HS-27A (cell line): ENCODE measurements at places on chromosomes 5 and 9.

- no peak for DNase-seq
Measured at GRCh38 chr5:178230879-178231538, 1.6 kb downstream of the PHYKPL start.

- no peak for DNase-seq
Measured at GRCh38 chr5:98604721-98605425, 168.6 kb upstream of the RGMB start.

- DNase-seq, result no peak
Measured at GRCh38 chr5:10552183-10553143, 11.4 kb upstream of the ANKRD33B start.

- no peak for DNase-seq
Measured at GRCh38 chr9:125995006-125995405, 247.8 kb downstream of the PBX3 start.

- DNase-seq, result no peak
Measured at GRCh38 chr5:134328619-134329018, 38.4 kb downstream of the CDKL3 start.

- DNase-seq, result no peak
Measured at GRCh38 chr5:11854936-11855335, 49.3 kb downstream of the CTNND2 start.

GRCh38 chr5:149439899-149440542 is 60.9 kb upstream of the IL17B start:
- no peak for DNase-seq

DNA sequence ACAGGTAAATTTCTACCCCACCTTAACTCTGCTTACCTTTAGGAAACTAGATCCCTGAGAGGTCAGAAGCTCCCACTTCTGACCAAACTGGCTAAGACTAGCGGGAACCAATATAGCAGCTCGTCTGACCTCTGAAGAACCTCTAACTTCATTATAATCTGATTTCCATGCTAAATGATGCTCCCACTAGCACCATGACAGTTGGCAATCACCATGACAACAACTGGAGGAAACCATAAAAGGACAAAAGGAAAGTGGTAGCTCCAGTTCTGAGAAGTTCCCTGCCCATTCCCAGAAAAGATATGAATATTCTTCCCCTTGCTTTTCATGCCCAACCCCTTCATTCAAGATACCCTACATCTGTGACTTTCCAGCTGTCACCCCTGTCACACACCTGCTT is 483.3 kb downstream of the CTNND2 start:
- DNase-seq, result no peak

DNA sequence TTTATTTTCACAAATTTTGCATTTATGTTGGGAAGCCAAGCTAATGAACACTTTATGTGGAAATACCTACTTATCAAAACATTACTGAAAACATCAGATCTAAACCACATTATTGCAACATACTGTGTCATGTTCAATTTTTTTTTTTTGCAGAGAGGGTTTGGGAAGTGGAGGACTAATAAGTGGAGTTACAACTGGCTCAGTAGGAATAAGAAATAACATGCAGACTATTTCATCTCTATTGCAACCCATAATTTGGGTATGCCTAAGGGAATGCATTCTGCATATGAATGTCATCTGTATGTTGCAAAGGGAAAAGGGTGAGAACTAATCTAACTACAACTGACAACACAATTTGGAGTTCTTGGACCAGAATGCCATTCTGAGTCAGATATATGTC is 41.8 kb downstream of the APC start:
- no peak for DNase-seq

- no peak for DNase-seq
Measured at GRCh38 chr5:170107674-170108073, 2.0 kb downstream of the FOXI1 start.

DNA sequence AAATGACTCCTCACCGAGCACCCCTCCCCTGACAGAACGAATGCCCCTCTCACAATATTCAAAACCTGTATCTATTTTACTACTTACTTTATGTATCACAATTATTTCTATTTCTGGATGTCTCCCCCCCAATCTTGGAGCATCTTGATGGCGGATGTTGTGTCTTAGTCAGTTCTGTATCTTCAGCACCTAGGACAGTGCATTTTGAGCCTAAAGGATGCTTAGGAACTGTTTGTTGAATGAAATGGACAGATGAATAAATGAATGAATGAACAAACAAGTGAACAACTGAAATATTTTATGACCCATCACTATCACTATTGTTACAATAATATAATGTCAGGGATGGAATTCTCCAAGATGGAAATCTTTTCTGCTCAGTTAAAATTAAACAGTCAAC is 295.7 kb downstream of the DNAH5 start:
- no peak for DNase-seq

DNA sequence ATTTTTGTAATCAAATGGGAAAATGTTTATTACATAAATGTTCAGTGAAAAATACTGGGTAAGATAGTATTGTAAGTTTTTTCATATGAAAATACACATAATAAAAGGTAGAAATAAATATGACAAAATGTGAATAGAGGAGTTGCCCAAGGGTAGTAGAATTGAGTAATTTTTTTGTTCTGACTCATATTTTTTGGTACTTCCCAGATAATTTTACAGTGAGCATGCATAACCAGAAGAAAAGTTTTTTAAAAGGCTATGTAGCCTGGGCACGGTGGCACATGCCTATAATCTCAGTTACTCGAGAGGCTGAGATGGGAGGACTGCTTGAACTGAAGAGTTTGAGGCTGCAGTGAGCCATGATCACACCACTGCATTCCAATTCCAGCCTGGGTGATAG is 116.9 kb downstream of the PIP5K1B start:
- DNase-seq, result no peak

DNA sequence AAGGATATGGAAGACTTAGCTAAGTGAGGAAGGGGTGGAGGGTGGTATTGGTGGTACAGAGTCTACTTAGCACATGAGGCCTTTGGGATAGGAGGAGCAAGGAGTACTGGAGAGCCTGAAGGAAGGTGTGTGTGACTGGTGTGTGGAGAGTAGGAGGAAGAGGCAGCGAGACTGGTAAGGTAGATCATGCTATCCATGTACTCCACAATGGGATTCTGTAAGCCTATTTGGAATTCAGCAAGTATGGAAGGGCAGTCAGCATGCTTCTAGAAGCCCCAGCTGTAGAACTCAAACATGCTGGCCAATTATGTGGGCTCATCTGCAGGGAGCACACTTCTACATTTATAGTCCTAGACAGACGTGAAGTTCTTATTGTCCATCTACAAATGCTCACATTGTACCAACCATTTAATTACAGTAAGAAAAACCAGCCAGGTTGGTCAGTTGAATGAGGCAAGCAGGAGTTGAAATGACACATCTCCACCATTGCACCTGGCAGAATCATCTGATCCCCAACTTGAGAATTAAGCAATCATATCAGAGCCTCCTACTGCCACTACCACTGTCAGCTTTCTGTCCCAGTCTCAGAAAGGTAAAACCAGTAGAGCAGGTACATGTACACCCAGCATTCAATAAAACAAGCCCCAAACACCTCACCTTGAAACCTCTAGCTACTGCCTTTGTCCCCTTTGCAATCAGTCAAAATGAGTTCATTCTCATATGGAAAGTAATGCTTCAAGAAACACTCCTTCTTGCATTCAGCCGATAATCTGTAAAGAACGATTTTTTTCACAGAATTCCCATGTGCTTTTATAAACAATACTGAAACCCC is 60.9 kb upstream of the GLRX start:
- no peak for DNase-seq

- no peak for DNase-seq
Measured at GRCh38 chr9:88553350-88553749, 18.4 kb downstream of the NXNL2 start.

DNA sequence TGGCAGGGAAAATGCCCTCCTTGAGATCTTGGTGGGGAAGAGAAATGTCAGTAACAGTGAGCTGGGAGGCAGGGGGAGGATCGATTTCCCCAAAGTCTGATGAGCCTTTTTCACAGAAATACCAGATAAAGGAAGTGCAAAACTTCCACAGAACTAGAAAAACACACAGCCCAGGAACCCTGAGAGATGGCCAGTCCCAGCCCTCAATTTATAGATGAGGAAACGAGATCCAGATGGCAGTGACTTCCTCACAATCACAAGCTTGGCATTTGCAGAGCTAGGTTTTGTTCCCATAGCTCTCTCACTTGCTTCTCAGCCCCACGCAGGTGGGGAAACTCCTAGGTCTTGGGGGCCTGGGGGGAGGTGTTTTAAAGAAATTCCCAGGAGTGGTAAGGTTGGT is 3.8 kb upstream of the GGTA1 start:
- DNase-seq, result no peak

DNA sequence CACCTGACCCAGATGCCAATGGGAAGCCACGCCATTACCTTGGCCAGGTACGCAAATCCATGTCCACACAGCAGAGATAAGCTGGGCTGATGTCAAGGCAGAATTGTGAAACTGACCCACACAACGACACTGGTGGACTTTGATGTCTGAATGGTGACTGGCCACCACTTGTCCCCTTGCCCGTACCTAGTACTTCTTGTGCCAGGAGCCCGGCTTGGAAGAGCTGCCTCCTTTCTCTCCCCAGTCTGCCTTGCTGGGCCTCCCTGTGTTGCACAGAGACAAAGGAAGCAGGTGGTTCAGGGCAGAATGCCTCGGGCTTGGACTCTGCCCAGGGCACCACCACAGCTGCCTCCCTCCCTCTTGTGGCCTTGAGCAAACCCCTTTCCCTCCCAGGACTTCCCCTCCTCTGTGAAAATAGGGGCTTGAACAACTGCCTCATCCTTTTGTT is 23.3 kb downstream of the PTGES2 start:
- no peak for DNase-seq

DNA sequence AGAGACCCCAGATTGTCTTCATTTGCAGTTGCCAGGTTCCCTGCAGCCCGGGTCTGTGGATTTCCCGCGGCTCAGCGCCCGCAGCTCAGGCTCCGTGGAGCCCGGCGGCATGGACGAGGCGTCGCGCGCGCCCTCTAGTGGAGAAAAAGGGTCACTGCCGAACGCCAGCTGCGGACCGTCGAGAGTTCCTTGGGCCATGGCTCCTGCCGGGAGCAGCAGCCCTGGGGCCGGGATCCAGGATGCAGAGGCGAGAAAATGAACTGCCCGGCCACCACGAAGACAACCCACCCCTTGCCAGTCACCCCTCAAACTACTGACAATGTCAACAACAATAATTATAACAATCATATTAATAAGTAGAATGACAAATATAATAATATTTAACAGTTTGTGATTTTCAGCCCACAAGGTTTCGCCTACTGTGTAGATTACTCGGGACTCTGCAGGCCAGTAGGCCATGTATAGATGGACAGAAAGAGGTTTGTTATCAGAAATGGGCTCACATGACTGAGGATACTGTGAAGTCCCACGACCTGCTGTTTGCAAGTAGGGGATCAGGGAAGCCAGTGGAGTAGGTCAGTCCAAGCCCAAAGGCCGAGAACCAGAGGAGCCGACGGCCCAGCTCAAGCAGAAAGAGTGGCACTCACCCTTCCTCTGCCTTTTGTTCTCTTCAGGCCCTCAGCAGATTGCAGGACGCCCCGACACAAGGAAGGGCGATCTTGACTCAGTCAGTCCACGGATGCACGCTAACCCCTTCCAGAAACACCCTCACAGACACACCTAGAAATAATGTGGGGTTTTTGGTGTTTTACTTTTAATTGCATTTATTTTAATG is 43.1 kb downstream of the BOD1 start:
- DNase-seq, result no peak

- DNase-seq, result no peak
Measured at GRCh38 chr5:96016216-96016615, 54.6 kb upstream of the ELL2 start.

GRCh38 chr5:36719282-36719681 is 112.9 kb downstream of the SLC1A3 start:
- no peak for DNase-seq

- no peak for DNase-seq
Measured at GRCh38 chr5:131068893-131069643, 96.0 kb downstream of the HINT1 start.

DNA sequence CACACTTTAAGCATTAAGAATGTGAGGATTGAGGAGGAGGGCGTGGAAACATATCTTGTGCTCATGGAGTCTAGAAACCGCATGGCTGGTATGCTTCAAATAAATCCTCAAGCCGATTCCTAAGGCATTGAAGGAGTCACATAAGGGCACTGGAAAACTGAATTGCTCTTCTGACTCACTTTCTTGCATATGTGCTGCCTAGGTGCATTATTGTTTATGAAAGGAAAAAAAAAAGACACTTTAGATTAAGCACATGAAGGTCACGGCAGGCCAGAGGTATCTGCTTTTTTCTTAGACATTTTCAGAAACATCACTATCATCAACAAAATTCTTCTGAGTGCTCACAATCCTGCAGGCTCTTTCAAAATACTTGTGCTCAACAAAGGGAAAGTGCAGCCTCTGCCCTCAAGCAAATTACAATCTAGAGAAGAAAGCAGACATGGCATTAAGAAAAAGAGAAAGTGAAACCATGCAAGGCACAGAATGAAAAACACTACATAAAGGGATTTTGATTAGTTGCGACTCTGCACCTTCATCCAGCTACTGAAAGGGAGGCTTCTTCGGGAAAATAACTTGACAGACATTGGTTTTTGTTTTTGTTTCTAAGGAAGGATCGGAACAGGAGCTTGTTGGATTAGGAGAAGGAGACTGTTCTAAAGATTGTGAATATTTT is 2117.6 kb downstream of the MAT2B start:
- DNase-seq, result no peak

- no peak for DNase-seq
Measured at GRCh38 chr5:978054-978453, 30.5 kb upstream of the NKD2 start.

DNA sequence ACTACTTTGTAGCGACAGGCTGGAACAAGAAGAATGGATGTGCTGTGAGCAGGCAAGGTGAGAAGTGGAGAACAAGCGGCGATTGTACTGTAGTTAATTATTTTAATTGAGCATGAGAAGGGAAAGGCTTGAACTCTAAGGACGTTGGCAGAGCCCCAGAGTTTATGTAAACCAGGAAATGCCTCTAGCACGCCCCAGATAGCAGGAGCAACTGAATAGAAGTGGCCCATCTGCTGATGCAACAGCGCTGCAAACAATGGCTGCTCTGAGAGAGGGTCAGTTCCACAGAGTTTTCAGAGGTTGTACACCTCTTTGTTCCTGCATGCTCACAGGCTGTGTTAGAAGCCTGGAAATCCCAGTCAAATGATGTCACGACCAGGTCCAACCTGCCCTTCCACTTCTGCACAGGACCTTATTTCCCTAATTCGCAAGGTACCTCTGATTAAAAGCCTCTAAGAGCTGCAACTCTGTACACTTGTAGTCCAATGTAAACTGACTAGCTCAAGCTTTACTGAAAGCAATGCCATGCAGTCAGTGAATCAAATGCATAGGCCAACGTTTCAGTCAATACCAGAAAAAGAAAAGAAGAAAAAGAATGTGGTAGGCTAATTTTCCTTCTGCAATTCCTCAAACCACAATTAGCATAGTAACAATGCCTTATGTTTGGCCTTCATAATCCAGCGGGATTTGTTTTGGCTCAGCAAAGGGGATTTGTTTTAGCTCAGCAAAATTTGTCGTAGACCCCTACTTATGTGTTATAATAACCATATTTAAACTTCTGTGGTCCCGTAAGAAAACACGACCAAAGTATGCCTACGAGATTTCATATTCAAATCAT is 119.6 kb upstream of the RETREG1 start:
- DNase-seq, result no peak
